H4 (cell line): ENCODE measurements at places on chromosomes 12 and 14.

DNA sequence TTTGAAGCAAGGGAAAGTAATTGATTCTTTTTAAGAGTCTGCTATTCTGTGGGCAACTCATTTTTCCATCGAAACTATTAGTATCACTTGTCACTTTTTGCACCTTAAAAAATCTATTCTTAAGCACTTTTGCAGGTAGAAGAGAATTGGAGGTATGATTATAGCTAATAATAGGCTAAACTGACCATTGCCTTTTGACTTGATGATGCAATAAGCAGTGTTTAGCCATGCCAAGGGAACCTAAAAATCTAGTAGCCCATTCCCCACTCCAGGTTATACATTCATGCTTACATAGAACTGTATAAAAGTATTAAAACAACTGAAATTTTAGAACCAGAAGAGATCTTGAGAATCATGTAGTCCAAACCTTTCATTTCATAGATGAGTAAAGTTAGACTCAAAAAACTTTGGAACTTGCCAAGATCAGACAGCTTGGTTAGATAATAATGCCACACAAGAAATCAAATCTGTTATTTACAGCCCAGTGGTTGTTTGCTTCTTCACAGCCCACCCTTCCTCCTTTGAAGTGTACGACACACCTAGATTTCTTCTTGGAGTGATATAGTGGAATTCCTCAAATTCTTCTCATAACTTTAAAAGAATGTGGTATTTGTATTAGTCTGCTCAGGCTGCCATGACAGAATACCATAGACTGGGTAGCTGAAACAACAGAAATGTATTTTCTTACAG, 21.7 kb upstream of the GARIN2 start:
- DNase-seq = no peak

DNA sequence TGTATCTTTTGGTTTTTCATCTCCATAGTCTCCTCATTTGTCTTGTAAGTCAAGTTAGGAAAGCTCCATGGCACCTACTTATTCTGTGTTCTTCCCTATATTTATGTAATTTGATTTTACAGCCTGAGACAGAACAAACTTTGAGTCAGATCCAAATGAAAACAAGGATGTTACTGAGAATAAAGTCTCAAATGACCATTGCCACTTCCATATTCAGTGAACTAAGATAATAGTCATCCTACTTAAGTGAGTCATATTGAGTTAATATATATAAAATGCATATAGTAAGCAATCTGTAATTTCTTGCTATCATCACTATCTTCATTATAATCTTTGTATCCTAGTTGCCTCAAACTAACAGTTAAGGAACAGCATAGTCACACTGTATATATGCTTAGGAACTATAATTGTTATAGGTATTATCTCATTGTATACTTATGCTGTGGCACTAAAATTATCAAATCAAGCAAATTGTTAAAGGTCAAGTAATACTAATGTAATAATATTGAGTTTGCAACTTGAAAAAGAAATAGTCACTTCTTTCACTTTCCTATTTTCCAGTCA, 30.8 kb downstream of the TMTC3 start:
- DNase-seq = no peak

GRCh38 chr12:93733358-93733757, 56.2 kb downstream of the CRADD start:
- no peak for DNase-seq

- DNase-seq = no peak
Measured at GRCh38 chr12:78696267-78696666, 168.3 kb upstream of the SYT1 start.

DNA sequence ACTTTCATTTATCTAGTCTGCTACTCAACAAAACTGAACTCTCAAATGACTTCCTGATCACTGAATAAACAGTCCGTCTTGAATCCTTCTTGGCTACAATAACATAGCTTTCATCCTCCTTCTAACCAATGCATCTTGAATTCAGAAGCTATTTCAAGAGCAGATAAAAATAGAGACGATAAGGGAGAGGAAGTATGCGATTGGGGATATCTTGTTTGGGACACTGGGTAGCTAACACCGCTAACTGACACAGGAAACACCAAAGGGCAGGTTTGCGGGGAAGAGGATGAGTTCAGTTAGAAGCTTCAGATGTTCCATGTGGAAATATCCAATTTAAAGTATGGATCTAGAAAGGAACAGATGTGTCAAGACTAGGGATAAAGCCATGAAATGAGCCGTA, 102.5 kb downstream of the SLC41A2 start:
- DNase-seq = no peak

GRCh38 chr12:47366157-47366556, 286.4 kb upstream of the AMIGO2 start:
- DNase-seq = no peak
